Pulmonary artery endothelial cell (primary cell): ENCODE measurements at places on chromosomes 3 and 15. TPM values are rescaled to one million over a fixed set of nuclear protein-coding genes. Genes with fewer than 3 reads are reported as not detected.
A peak's percentile ranks its signal among the peaks of the same experiment; 100 is the strongest.

- no peak for DNase-seq
Measured at GRCh38 chr3:141996437-141996836, 120.0 kb downstream of the ATP1B3 start.

GRCh38 chr3:44981220-44981619 is 5.2 kb downstream of the EXOSC7 start:
- DNase-seq, result no peak

Gene SNX22
- total RNA-seq, result 1.3 and 3.6 TPM in 2 replicates

Gene TRIM71
- not detected in 2 replicates for total RNA-seq

DNA sequence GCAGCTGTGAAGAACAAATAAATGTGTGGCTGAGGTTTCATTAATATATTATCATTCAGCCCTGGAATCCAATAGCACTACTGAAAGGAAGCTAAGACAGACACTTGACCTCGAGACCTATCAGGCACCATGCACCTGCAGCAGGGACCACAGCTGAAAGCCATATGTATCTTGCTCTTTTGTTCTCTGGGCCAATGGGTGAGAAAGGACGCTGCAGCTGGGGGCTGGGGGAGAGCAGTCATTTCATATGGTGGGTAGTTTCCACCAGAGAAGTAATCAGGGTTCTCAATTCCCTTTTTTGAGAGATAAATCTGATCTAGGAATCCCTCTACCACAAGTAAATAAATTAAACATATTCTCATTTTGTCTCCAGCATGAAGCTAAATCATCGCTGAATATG is 225.6 kb upstream of the STRIT1 start:
- DNase-seq, result no peak

Gene TF
- 0.07 and 0.18 TPM in 2 replicates for total RNA-seq

Gene ACP3
- total RNA-seq, result not detected in 2 replicates

- no peak for DNase-seq
Measured at GRCh38 chr15:61829514-61829889, 230.7 kb downstream of the VPS13C start.

Gene EPB42
- not detected in 2 replicates for total RNA-seq

Gene C3orf49
- total RNA-seq, result not detected in 2 replicates

- no peak for DNase-seq
Measured at GRCh38 chr3:148698190-148698810, 597 bp downstream of the AGTR1 start.

- DNase-seq, result no peak
Measured at GRCh38 chr3:158808697-158809096, 6.8 kb downstream of the MFSD1 start.

Gene CPB1
- total RNA-seq, result not detected in 2 replicates

- DNase-seq, result no peak
Measured at GRCh38 chr15:54619180-54619579, 577.6 kb downstream of the RSL24D1 start.

DNA sequence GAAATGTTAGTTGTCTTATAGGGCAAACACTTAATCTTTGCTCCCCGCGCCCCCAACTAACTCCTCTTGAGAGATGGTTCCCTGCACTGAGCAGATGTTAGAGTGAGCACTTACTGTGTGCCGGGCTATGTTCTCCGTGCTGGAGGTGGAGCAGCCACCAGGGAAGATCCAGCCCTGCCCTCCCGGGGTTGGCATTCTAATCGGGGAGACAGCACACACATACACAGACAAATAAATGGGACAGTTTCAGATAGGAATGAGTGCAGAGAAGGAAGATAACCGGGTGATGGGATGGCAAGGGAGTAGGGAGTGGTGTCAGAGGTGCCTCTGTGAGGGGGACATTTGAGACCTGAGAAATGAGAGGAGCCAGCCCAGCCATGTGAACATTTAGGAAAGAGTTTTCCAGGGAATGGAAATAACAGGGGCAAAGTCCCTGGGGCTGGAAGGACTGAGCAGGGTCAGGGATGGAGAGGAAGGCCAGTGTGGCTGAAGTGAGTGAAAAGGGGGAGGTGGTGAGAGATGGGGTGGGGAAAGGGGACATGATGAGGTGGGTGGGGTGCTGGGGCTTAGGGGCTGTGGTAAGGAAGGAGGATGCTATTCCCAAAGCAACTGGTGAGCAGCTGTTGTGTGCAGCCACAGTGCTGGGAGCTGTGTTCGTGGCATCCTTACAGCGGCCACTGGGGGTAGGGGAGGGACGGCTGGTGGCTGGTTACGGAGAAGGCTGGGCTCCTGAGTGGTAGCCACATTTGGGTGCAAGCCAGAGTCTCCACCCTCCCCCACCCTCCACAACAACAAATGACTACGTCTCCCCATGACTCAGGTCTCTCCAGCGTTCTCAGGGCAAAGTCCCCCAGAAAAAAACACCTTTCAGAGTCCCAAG is 15.4 kb upstream of the FGD5 start:
- peak; percentile 78 for DNase-seq

GRCh38 chr3:54360320-54360719 is 238.0 kb downstream of the CACNA2D3 start:
- no peak for DNase-seq

Gene HTD2
- total RNA-seq, result 5.4 and 8.7 TPM in 2 replicates

DNA sequence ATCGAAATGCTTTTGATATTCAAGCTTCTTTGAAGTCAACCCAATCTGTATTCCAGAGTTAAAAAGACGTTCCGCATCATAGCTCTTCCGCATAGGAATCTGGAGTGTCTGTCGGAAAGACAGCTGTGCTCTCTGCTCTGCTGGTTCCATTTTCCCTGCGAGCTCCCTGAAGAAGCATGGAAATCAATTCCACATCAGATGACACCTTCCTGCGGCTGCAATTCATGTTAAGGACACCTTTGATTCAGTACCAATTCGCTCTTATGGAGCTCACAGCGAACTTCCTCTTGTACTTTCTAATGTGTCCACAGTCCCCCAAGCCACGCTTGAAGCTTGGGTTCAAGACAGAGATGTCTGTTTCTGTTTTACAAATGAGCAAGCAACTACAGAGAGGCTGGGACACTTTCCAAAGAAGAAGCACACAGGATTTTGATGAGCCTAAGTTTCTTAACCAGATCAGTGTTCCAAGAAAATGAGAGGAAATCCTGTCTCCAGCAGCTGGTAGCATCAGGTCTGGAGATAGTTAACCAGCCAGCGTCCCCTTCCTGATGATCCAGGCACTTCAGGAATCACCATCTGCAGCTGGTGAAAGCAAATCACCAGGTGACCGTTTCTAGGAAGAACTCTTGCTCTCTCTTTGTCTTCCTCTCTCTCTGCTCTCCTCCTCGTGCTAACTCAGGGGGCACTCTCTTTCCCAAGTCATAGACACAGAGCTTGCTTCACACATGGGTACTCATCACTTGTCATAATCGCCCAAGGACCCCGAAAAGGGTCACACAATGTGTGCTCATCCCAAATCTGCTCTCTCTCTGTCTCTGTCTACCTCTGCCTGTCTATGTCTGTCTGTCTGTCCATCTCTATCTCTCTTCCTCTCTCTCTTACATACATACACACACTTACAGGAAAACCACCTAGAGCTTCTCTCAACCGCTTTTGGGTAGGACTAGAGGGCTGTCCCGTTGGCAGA is 281.8 kb downstream of the FAM43A start:
- DNase-seq, result no peak

- no peak for DNase-seq
Measured at GRCh38 chr3:52912885-52913731, 15.8 kb upstream of the STIMATE start.

- DNase-seq, result no peak
Measured at GRCh38 chr15:74396445-74397238, 29.2 kb upstream of the CYP11A1 start.

GRCh38 chr3:123105201-123106189 is 38.7 kb downstream of the PDIA5 start:
- no peak for DNase-seq

GRCh38 chr15:99989095-99989494 is 255.9 kb upstream of the LYSMD4 start:
- DNase-seq, result no peak

DNA sequence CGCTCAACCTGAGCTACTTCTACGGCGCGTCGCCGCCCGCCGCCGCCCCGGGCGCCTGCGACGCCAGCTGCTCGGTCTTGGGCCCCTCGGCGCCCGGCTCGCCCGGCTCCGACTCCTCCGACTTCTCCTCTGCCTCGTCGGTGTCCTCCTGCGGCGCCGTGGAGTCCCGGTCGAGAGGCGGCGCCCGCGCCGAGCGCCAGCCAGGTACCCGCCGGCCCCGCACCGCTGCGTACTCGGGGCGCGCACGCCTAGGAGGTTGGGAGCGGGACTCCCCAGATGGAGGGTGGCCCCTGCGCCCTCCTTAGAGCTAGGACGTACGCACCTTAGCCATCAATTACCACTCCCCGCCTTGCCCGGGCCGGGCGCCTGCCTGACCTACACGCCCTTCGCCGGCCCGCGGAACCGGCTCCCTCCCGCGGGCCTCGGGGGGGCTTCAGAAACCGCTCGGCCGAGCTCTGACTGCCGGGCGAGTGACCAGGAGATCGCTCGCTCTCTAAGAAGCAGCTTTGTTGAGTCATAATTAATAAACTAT is 466 bp downstream of the NFKBIZ start:
- no peak for DNase-seq

DNA sequence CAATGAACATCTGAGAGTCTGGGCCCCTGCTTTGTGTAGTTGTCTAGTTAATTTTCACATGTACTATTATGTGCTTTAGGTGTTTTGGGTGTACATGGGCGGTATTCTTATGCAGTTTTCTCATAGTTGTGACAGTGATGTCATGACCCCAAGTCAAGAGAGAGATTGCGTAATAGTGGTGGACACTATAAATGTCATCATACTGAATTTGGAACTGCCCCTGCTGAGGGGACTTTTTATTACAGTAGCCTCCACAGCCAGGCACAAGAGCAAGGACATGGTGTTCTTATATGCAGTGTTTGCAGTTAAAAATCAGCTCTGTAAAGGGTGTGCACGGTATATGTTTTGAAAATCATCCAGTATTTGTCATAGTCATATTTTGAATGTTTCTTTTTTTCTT is 29.5 kb downstream of the ABHD2 start:
- no peak for DNase-seq

GRCh38 chr3:46825450-46825849 is 37.8 kb downstream of the MYL3 start:
- no peak for DNase-seq

Gene SIDT1
- not detected in 2 replicates for total RNA-seq

Gene SNURF
- 10.4 and 17.7 TPM in 2 replicates for total RNA-seq

GRCh38 chr3:106182950-106183511 is 314.2 kb upstream of the CBLB start:
- DNase-seq, result no peak

GRCh38 chr15:31263751-31264558 is 62.7 kb upstream of the KLF13 start:
- DNase-seq, result no peak

Gene IL5RA
- not detected in 2 replicates for total RNA-seq

- DNase-seq, result no peak
Measured at GRCh38 chr15:59255680-59256336, 49.2 kb downstream of the LDHAL6B start.

GRCh38 chr3:55172913-55173312 is 245.1 kb upstream of the LRTM1 start:
- no peak for DNase-seq

Gene FBXW12
- 0.13 TPM in 1 of 2 replicates, not detected in the other for total RNA-seq

- DNase-seq, result no peak
Measured at GRCh38 chr3:106172780-106173179, 304.0 kb upstream of the CBLB start.

Gene UROC1
- not detected in 2 replicates for total RNA-seq

Gene SLITRK3
- not detected in 2 replicates for total RNA-seq

GRCh38 chr3:45676325-45677032 is 12.7 kb upstream of the SACM1L start:
- DNase-seq, result no peak

GRCh38 chr15:79769933-79770759 is 126.7 kb downstream of the MTHFS start:
- no peak for DNase-seq

Gene MESD
- total RNA-seq, result 19.0 and 24.2 TPM in 2 replicates

- no peak for DNase-seq
Measured at GRCh38 chr3:188157971-188158370, 4.0 kb downstream of the LPP start.

DNA sequence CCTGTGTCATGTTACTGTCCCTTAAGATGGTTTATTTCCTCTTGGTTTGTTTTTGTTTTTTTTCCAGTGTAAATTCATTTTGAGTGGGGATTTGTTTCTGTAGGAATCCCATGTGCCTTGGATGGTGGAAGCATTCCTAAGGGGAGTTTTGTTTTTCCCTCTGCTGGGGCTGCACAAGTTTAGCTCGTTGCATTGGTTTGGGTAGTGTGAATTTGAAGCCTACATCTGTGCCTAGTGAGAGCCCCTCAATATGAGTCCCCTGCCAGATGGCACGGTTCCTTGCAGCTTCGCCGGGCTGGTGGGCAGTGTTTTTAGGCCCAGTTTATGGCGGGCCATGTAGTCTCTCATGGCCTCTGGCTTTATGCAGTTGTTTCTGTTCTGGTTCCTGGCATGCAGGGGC is 17.7 kb downstream of the ARID3B start:
- no peak for DNase-seq

DNA sequence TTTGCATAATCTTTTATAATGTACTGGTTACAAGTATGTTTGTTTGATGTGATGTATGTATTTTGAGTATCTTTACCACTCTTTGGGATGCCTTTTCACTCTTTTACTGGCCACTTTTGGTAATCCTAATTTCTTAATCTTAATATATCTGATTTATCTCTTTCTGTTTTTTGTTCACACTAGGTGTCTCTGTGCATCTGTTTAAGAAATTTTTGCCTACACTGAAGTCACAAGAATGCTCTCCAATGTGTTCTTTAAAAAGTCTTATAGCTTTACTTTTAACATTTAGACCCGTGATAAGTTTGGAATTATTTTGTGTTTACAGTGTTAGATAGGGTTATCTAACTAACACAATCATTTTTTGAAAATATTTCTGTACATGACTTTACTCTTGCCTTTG is 659.1 kb downstream of the SI start:
- DNase-seq, result no peak

DNA sequence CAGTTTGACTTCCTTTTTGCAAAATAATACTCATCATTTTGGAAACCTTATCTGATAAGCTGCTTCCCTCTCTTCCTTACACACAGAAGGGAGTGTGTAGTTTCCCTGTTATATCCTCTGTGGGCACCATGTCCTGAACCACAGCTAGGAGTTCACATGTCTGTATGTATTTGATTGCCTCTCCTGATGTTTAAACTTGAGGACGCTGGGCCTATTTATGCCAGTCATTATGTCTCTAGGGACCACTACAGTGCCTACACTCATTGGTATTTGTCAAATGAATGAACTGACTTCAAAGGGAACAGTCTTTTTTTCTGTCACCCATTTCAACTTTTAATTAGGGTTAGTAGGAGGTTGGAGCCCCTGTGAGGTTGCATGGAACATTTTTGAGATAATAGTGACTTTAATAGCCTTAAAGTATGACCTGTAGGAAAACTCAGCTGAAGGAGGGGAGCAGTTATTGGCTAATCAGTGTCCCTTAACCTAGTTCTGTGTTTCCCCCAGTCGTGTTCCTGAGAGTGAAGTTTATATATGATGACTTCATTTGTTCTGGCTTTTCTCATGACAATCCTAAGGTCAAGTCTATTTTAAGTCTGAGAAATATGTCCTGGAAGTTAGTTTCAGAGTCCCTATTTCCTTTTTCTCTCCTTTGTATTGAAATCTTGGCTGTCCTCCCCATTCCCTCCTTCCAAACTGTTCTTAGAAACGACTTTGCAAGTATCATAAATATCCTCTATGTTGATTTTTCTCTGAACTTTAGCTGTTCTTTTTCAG is 28.9 kb downstream of the PDE8A start:
- peak; percentile 39 for DNase-seq

Gene CCR1
- not detected in 2 replicates for total RNA-seq

Gene BLM
- 6.5 and 9.0 TPM in 2 replicates for total RNA-seq
